ENCODE measurements at places on chromosomes 1 and 21. TPM values are rescaled to one million over a fixed set of nuclear protein-coding genes. Genes with fewer than 3 reads are reported as not detected.

DNA sequence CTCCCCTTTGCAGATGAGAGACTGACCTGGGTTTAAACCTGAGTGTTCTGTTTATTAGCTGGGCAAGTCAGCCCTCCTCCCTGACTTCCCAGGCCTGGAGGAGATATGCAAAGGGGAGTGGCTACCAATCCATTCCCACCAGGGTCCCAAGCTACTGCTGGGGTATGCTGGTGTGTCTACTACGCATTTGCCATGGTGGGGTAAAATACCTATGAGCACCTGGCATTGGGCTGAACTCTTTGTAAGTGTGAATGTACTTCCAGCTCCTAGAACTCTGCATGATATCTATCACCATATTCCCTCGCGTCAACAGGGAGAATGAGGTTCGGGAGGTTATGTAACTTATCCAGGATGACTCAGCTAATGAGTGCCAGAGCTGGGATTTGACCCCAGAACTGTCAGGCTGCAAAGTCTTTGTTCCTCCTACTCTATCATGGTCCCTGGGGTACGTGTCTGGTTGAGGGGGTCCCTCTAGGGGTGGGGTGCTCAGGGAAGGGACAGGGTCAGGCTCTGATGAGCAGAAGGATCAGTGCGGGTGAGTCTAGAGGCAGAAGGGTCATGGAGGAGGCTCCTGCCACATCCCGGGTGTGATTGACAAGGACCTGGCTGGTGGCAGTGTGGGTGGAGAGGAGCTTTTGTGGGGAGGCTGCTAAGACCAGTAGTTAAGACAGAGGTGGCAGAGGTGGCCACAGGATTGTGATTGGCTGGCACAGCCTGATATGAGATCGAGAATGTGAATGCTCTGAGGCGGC is 16.7 kb downstream of the AMPD2 start:
- DNase-seq, result no peak
- no peaks in the 10 kb centered on the region for H3K36me3 ChIP-seq
- H3K27ac ChIP-seq, result peak overlapping the region; percentile 29
- H3K4me3 ChIP-seq, result no peak overlapping the region
- H3K27me3 ChIP-seq, result no peaks in the 10 kb centered on the region

- DNase-seq, result peak; percentile 33
- H3K36me3 ChIP-seq, result no peaks in the 10 kb centered on the region
These were observed 391.0 kb downstream of the OMA1 start for GRCh38 chr1:58155418-58156123.

- no peaks in the 10 kb centered on the region for H3K27me3 ChIP-seq
- H3K27ac ChIP-seq, result no peak overlapping the region
- DNase-seq, result no peak
- no peaks in the 10 kb centered on the region for H3K36me3 ChIP-seq
- no peaks in the 10 kb centered on the region for H3K4me1 ChIP-seq
These were observed 161.0 kb downstream of the URB2 start for GRCh38 chr1:229786974-229787610.

DNA sequence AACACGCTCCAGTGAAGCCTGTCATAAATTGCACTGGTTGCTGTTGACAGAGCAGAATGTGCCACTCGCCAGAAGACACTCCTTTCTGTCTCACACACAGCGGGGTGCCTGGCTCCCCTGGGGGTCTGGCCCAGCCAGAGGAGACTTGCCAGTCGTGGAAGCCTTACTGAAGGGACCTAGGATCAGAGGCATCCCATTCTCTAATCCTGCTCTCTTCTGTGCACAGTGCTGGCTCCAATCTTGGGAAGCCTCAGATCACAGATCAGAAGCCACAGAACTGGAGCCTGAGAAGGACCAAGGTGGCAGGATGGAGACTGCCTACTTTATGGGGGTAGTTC is 1.4 kb downstream of the SLC9A1 start:
- peak overlapping the region; percentile 47 for H3K4me3 ChIP-seq
- H3K27ac ChIP-seq, result peak overlapping the region; percentile 82
- no peak for DNase-seq
- H3K36me3 ChIP-seq, result no peaks in the 10 kb centered on the region
- no peaks in the 10 kb centered on the region for H3K27me3 ChIP-seq
- H3K4me1 ChIP-seq, result peaks cover 36% of the 10 kb centered on the region

GRCh38 chr1:201949491-201949890 is 3.1 kb upstream of the LMOD1 start:
- no peak overlapping the region for H3K4me3 ChIP-seq
- no peak overlapping the region for H3K27ac ChIP-seq
- no peak for DNase-seq
- no peaks in the 10 kb centered on the region for H3K36me3 ChIP-seq
- H3K4me1 ChIP-seq, result no peaks in the 10 kb centered on the region
- H3K27me3 ChIP-seq, result peaks cover 5% of the 10 kb centered on the region

BTG3 gene
- 57.0 TPM for total RNA-seq

SLC9C2 gene
- total RNA-seq, result 0.77 TPM

SUSD4 gene
- total RNA-seq, result 8.3 TPM

All from hepatocyte (in vitro differentiated cells).